ENCODE measurements at places on chromosomes 13 and 19. TPM values are rescaled to one million over a fixed set of nuclear protein-coding genes. Genes with fewer than 3 reads are reported as not detected.

GRCh38 chr19:15101479-15102082 is 5.6 kb upstream of the SYDE1 start:
- peak; percentile 48 for DNase-seq
- H3K4me1 ChIP-seq, result peaks cover under 1% of the 10 kb centered on the region
- H3K36me3 ChIP-seq, result peaks cover 9% of the 10 kb centered on the region
- H3K4me3 ChIP-seq, result no peak overlapping the region
- no peak overlapping the region for H3K27ac ChIP-seq

DNA sequence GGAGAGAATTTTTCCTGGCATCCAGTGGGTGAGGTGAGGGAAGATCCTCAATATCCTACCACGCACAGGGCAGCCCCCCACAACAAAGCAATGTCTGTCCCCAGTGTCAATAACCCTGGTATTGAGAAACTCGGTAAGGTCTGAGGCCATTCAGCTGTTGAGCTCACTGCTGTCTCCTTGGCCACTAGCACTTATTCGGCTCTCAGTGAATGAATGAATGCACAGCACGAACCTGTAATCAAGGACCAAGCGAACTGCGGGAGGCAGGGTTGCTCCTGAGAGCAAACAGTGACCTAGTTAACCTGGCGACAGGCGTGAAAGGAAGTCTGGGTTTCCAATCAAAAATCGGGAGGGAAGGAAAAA is 640 bp downstream of the ZSCAN5A start:
- H3K36me3 ChIP-seq, result peaks cover 26% of the 10 kb centered on the region
- H3K4me1 ChIP-seq, result peaks cover 23% of the 10 kb centered on the region
- H3K27me3 ChIP-seq, result no peaks in the 10 kb centered on the region
- no peak for DNase-seq

Gene SIX5
- total RNA-seq, result 1.6 TPM

- DNase-seq, result peak; percentile 72
- no peak overlapping the region for H3K27ac ChIP-seq
- no peaks in the 10 kb centered on the region for H3K4me1 ChIP-seq
- no peaks in the 10 kb centered on the region for H3K36me3 ChIP-seq
These were observed 9.8 kb upstream of the DPF1 start for GRCh38 chr19:38233740-38234251.

Gene SEMA6B
- total RNA-seq, result not detected

DNA sequence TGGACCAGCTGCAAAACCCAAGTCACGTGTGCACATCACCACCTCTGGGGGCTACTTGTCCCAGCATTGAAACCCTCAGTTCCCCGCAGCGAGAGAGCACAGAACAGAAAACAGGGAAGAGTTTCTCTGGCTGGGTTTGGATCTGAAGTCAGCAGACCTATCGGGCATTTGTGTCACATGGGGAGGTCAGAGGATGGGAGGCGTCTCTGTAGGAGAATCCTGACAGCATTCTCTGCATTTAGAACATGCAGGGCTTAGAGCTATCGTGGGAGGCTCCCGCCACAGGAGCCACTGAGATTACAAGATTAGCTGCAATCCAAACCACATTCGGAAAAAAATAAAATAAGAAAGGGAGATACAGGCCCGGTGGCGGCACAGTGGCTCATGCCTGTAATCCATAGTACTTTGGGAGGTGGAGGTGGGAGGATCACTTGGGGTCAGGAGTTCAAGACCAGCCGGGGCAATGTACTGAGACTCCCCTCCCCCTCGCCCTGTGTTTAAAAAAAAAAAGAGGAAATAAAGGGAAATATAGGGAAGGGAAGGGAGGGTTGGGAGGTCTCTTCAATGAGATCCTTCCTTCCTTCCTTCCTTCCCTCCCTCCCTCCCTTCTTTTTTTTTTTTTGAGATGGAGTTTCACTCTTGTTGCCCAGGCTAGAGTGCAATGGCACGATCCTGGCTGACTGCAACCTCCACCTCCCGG is 2.9 kb upstream of the TLE6 start:
- no peak overlapping the region for H3K4me3 ChIP-seq
- H3K4me1 ChIP-seq, result peaks cover 12% of the 10 kb centered on the region
- H3K36me3 ChIP-seq, result no peaks in the 10 kb centered on the region
- peak; percentile 33 for DNase-seq

Gene PLPP2
- total RNA-seq, result not detected

DNA sequence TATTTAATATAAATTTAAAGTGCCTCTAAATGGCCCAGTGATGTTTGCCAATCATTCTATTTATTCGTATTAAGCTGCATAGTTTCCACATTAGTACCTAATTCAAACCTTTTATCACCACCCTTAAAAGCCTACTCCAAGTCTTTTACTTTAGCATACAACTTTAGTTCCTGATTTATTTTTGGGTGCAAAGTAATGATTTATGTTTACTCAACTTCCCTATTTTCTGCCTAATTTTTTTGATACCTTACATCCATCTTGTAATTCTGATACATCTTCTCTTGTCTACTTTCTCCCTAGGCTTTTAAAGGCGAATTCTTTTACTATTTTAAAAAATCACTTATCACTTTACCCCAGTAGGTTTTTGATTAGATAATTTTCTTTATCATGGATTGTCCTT is 2651.1 kb upstream of the PCDH20 start:
- H3K27ac ChIP-seq, result no peak overlapping the region
- no peak for DNase-seq
- H3K4me3 ChIP-seq, result no peak overlapping the region
- no peaks in the 10 kb centered on the region for H3K4me1 ChIP-seq
- H3K36me3 ChIP-seq, result no peaks in the 10 kb centered on the region
- H3K27me3 ChIP-seq, result no peaks in the 10 kb centered on the region

Gene C13orf42
- not detected for total RNA-seq

GRCh38 chr19:47280183-47280797 is 5.6 kb downstream of the INAFM1 start:
- no peaks in the 10 kb centered on the region for H3K27me3 ChIP-seq
- peaks cover 9% of the 10 kb centered on the region for H3K36me3 ChIP-seq
- DNase-seq, result peak; percentile 58
- no peak overlapping the region for H3K4me3 ChIP-seq
- H3K27ac ChIP-seq, result no peak overlapping the region

DNA sequence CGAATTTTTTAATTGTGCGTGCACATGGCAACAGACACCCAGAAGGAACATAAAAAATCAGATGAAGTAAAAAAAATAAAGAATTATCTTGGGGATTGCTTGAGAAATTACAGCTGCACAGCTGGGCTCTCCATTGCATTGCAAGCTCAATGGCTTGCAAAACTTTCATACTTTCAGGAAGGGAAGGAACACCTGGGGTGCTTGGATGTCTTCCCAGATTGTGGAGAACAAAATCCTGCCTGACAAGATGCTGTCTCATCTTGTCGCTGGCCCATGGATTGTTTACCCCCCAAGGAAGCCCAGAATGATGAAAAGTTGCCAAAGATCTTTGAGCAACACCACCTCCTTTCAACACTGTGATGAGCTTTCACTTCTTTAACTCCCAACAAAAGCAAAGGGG is 11.0 kb upstream of the CASP14 start:
- H3K27ac ChIP-seq, result no peak overlapping the region
- no peaks in the 10 kb centered on the region for H3K4me1 ChIP-seq
- DNase-seq, result no peak
- H3K27me3 ChIP-seq, result peaks cover 22% of the 10 kb centered on the region

DNA sequence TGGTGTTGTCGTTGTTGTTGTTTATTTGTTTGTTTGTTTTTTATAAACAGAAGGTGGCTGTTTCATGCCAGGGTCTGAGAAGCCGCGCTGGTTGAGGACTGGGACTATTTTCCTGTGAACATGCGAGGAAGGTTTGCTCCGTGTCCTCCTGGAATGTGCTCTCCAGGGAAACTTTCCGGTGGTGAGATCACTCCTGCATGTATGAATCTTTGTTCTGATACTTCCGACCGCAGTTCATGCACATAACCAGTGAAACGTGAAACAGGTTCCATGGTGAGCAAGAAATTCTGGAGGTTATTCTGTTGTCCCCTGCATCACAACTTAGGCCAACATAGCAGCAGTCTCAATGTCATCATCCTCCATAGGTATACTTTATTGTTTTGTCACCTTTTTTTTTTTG is 187.6 kb upstream of the ARGLU1 start:
- no peak for DNase-seq
- peaks cover 3% of the 10 kb centered on the region for H3K4me1 ChIP-seq
- peaks cover 30% of the 10 kb centered on the region for H3K27me3 ChIP-seq
- no peak overlapping the region for H3K27ac ChIP-seq
- no peak overlapping the region for H3K4me3 ChIP-seq

Gene GJA3
- total RNA-seq, result 1.0 TPM

DNA sequence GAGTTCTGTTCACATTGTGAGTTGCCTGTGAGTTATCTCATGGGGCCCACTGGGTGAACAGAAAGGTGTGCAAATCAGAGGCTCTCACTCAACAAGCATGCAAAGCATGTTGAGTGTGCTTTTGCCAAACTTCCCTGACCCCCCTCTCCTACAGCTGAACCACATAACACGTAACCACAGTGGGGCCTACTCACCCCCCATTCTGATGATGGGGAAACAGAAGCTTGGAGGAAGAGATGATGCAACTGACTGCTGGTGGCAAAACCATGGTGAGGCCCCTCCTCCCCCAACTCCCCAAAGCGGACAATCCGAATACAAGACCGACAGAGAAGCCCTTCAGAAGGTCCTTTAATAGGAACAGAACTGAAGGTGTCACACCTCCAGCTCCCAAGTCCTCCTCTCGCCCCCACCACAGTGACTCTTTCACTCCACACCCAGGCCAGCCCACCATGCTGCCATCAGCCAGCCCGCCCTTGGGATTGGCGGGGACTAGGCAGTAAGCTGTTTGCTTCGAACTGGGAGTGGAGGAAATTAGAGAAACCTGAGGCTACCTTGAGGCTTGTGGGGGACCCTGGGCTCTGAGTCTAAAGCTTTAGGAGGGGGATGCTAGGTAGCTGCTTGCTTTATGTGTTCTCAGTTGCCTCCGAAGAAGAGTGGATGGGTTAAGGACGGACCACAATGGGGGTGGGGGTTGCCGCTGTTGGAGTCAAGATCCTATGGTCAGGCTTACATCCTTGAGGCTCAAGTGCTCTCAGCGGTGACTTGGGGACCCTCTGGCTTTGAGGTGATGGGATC is 3.8 kb downstream of the ZNF784 start:
- H3K4me1 ChIP-seq, result peaks cover 37% of the 10 kb centered on the region
- H3K27me3 ChIP-seq, result no peaks in the 10 kb centered on the region
- DNase-seq, result peak; percentile 61
- H3K27ac ChIP-seq, result peak overlapping the region; percentile 78

All from activated naive CD8-positive, alpha-beta T cell treated with anti-CD3 and anti-CD28 coated beads for 36 hours (primary cell).